ENCODE measurements at places on chromosomes 5 and 9. TPM values are rescaled to one million over a fixed set of nuclear protein-coding genes. Genes with fewer than 3 reads are reported as not detected.
A peak's percentile ranks its signal among the peaks of the same experiment; 100 is the strongest.

DNA sequence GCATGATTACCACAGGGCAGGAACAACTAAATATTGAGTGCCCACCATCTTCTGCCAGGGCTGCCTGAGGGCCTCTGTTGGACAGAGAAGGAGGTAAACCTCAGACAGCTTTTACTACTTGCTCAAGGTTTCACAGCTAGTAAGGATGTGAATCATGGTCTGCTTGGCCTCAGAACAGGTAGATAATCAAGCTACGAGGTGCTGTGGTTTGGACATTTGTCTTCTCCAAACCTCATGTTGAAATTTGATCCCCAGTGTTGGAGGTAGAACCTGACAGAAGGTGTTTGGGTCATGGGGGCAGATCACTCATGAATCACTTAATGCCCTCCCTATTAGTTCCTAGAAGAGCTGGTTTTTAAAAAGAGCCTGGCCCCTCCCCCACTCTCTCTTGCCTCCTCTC lies 541.2 kb upstream of the TRPC7 start:
- DNase-seq = peak; percentile 73

DNA sequence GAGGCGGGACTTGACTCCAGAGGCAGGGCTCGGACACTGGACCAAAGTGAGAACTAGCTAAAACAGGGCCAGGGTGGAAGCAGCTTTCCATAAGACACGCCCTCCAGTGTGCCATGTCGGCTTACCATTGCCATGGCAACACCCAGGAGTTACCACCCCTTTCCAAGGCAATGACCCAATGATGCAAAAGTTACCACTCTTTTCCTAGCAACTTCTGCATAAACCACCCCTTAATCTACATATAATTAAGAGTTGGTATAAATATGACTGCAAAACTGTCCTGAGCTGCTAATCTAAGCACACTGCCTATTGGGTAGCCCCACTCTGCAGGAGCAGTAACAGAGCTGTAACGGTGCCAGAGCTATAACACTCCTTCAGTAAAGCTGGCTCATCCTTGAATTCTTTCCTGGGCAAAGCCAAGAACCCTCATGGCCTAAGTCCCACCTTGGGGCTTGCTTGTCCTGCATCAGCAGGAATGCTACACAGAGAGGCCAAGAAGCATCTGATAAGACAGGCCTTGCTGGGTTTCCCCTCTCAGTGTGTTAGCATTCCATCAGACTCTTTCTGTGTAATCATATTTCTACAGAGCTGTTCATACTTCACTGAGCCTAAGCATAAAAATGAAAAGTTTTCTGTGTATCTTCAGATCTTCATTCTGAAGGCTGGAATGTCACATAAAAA lies 262.7 kb upstream of the KLF9 start:
- DNase-seq = no peak

DNA sequence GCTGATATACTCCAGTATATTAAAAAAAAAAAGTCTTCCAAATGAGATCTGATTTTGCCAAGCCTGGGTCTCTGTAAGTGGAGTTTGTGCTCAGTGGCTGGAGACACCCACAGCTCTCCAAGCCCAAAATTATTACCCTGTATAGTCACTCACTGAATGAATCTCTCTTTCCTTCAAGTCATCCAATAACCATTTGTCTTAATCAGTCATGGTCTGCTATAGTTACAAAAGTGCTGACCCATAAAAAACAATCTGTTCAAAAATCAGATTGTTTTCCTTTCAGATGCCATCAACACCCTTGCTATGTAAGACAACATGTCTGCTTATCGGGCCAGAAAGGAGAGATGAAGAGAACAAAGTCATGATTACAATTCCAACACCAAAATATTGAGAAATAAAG lies 159.4 kb upstream of the FST start:
- peak; percentile 60 for DNase-seq

DNA sequence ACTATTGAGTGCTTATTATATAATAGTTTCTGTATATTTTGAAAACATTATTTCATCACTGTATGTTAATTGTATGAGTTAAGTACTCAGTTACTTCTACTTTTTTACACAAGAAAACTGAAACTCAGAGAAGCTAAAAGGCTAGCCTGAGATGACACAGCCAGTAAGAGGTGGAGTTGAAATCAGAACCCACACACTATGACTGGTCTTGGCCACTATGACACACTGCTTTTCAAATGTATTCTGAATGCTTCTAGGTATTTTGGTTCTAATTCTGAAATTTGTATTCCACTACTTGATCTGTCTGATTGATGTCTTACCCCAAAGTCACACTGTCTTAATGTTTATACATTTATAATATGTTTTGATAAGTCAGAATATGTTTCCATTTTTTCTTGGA lies 181.8 kb downstream of the ZDHHC21 start:
- DNase-seq = peak; percentile 26

- DNase-seq = no peak
Observed at GRCh38 chr5:68285851-68286611, 70.5 kb downstream of the PIK3R1 start.

- peak; percentile 51 for DNase-seq
Observed at GRCh38 chr9:2583308-2584013, 38.1 kb upstream of the VLDLR start.

- no peak for DNase-seq
Observed at GRCh38 chr5:129115680-129116079, 21.1 kb downstream of the ISOC1 start.

DNA sequence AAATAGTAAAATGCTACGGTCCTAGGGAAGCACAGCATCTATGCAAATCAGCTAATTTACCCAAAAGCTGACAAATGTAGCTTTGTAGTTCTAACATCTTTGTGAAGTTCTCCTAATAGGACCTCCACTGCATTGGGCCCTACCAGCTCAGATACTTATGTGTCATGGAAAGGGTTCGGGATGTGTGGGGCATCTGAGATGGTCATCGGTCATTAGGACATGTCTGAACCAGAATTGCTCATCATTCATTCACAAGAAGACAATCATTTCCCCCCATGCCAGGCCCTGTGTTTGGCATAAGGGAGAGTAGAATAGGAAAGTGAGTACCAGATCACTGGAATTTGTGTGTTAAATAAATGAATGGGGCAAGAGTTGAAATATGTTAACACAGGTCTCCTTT lies 35.7 kb downstream of the PWWP2A start:
- DNase-seq = peak; percentile 45

- peak; percentile 72 for DNase-seq
Observed at GRCh38 chr9:3732077-3733038, 206.6 kb upstream of the RFX3 start.

DNA sequence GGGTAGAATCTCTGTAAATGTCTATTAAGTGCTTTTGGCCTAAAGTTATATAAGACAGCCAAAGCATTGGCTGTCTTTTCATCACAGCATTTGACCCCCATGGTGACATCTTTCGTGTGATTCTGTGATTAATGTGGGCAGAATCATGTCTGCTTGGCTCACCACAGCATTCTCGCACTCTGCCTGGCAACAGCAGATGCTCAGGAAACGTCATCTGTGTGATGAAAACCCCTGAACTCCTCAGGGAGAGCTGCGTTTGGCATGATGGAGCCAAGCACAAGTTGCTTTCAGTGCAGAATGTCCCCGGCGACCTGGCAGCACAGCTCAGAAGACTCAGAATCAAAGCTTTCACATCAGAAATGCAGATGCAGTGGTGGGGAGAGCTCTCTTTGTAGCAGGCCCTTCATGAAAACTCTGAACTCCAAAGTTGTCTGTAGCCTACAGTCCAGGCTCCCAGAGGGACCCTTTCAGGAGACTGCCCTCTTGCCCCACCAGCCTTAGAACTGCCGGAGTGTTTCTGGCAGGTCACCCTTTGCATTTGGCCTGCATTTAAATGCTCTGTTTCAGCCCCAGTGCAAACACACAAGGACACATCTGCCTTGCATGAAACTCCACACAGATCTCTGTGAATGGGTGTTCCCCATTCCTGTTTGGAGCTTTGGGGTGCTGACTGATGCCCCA lies 155.6 kb upstream of the PANK3 start:
- no peak for DNase-seq

GRCh38 chr5:131720714-131721113 lies 76.1 kb downstream of the FNIP1 start:
- DNase-seq = no peak

DNA sequence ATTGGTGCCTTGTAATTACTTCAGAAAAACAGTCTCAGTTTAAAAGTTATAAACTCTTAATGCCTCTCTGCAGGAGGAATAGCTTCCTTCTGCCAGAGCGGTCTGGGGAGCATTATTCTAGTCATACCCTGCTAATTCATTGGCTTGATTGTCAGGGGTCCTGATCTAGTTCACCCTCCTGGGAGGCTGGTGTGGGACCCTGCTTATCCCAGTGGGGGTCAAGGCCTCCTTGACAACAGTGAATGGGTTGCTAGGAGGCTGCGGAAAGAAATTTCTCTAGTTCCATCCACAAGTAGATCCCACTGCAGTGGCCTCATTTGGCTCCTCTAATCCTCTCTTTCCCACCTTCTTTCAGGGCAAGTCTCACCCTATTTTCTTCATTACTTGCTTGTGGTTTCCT lies 105.7 kb downstream of the TMC1 start:
- DNase-seq = no peak

DNA sequence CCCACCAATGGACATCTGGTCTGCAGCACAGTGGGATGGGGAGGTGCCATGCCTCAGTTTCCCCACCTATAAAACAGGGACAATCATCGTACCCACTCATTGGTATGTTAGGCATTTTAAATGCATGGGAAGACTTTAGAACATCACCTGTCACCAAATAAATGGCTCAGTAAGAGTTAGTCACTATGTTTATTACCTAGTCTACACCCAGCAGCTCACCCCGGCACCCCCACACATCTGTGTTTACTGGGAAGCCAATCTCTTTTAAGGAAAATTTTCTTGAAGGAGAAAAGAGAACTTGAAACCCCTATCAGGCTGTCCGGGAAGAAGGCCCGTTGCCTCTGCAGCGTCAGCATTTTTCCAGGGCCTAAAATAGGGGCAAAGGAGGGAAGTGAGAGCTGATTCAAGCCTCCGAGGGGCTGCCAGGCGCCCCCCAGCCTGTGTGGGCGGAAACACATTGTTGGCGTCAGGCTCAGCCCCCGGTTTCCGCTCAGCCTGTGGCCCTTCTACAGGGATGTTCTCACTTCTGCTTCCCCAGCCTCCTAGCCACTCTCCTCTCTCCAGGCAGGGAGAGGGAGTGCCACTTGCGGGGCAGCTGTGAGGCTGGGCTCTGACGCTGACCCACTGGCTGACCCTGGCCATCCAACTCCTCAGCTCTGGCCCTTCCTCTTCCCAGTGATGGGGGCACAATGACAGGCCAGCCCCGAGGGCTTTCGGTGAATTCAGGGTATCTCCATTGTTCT lies 4.6 kb downstream of the CSF1R start:
- no peak for DNase-seq

DNA sequence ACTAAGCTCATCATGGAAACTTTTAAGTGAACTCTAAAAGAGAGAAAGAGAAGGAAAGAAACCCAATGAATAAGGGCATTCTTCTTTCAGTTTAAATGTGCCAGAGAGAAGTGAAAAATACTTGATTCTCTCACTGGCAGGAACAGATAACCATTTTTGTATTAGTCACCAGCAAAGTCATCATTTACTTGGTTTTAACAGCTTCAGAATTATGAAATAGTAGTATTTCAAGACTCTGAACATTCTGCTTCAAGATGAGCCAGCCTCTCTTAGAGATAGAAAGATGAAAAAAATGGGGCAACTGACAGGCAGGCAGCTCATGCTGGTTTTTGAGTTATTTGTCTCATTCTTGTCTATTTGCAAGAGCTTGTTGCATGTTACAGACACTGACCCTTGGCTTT lies 103.5 kb downstream of the GCNT1 start:
- DNase-seq = peak; percentile 81

- DNase-seq = no peak
Observed at GRCh38 chr9:123420592-123421111, 64.7 kb downstream of the CRB2 start.

DNA sequence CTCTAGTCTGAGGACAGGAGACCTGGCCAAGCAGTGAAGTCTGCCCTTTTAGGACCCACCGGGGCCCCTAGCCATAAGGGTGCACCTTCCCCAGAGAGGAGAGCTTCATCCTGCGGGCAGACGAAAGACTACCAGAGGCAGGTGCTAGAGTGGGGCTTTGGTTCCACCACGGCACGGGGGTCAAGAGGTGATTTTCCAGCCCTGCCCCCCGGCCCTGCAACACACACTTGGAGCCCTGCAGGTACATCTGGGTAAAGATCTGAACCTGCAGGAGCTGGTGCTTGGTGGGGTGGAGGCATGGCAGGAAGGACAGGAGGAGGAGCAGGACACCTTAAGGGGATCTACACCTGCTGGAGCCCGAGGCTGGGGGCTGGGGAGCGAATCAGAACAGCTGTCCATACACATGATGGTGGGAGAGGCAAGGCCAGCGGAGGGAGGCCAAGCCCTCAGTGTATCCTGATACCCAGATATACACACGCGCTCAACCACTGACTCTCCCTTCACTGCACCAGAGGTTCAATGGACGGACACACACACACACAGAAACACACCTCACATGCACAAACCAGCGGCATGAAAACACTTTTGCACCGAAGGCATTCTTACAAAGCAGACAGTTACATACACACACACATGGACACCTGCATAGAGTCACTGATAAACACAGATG lies 98.4 kb upstream of the MVB12B start:
- no peak for DNase-seq

Gene PCDHGB1
- total RNA-seq = 1.0 TPM

Gene SPINK1
- total RNA-seq = not detected

Gene PAIP1
- 103 TPM for total RNA-seq

Gene SYK
- 12.4 TPM for total RNA-seq

Gene ANKRD31
- 0.51 TPM for total RNA-seq

Gene ROR2
- total RNA-seq = 8.7 TPM

Gene AIF1L
- total RNA-seq = 4.7 TPM

Gene CCDC187
- 0.05 TPM for total RNA-seq
